ENCODE measurements at places on chromosomes 12 and 14. TPM values are rescaled to one million over a fixed set of nuclear protein-coding genes. Genes with fewer than 3 reads are reported as not detected.

DNA sequence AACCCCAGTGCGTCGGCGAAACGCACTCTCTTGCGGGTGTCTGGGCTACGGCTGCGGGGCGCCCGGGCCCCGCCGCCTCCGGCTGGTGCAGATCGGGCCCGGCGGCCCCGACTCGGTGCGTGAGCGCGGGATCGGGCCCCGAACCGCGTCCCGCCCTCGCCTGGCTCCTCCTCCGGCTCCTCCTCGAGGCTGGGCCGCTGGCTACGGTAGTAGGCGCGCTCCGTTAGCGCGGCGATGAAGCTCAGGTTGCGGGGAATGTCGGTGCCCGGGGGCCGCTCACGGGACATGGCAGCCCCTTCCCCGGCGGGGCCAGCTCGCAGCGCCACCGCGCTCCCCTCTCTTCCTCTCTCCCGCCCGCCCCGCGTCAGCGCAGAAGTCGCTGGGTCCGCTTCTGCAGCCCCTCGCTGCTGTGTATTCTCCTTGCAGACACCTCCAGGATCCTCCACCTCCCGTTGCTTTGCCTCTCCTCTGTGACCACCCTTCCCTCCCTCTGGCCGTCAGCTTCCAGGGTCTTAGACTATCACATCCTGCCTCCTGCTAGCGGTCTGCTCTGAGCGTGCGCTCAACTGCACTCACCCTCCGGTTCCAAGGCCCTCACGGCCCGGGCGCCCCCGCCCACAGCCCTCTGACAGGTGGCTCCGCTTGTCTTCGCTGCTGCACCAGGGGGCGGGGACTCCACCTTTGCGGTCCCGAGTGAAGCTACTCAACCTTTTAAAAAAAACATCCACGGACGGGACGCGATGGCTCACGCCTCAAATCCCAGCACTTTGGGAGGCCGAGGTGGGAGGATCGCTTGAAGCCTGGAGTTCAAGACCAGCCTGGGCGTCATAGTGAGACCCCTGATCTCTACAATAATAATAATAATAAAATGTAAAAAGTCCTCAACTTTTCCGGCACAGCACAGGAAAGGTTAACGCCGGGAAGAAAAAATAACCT is at the start of gene PPP1R3E:
Gene PPP1R3E, minus strand, starts transcription at position 570 of the 936 bp plus-strand sequence. Its CDS starts 283 bp downstream, at position 287.
- peak; percentile 82 for DNase-seq

The SAMD15 gene
- 0.72 TPM for total RNA-seq

DNA sequence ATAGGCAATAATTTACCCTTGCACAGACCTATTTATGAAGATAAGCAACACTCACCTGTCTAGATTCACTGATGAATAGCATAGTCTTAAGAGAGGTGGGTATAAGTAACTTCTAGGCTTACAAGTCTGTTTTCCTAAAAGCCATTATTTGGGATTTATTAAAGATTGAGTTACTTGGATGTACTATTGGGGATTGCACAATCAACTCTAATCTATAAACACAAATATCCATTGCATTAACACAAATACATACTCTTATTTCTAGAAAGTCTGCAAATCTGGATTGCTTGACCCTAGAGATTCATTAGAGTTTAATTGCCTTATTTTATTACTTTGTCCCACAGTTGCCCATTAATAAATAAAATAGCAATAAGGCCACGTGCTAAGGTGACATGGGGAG is 148.1 kb upstream of the CCDC198 start:
- no peak for DNase-seq

DNA sequence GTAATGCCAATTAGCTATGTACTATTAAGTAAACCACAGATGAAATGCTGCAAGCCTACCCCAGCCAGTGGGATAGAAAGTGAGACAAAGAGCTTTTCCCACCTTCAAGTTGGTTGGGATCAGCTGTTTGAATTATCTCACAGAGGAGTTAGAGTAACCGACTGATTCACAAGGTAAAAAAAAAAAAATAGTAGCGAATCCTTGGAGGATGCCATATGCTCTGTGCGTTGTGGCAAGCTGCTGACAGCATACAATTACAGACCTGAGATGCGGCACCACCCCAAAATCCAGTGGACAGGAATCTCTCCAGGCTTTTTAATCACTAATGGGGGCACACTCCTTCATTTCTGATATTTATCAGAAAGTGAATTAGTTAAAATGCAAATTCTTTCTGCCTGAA is 157.0 kb upstream of the RMST start:
- DNase-seq: no peak

DNA sequence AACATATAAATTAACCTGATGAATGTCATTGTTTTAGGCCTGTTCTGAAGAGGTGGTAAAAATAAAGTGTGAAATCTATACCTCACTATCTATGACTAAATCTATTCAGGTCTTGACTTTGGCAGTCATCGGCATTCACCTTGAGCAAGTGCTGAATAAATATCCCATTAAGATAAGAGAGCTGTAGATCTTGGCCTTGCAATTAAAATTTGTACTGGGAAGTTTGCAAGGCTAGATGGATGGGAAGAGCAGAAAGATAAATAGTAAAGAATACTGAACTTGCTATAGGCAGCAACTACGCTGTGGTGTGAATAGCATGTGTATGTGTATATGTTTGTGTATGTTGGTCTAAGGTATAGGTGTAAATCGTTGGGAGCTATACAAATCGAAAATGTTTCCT is 325.9 kb upstream of the PRICKLE1 start:
- no peak for DNase-seq

DNA sequence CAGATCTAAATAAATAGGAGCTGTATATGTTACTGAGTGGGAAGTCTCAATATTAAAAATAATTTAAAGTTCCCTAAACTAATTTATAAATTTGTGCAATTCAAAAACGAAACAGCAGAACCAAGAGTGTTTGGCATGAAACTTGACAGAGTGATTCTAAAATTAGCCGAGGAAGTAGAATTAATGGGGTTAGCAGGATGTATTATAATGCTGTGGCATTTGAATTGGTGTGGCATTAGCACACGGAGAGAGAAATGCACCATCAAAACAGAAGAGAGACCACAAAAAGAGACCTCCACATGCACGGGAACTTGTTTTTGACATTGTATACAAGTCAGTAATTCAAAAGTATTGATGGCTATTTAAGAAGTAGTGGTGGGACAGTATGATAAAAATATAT is 366.0 kb upstream of the RGS6 start:
- DNase-seq: no peak

DNA sequence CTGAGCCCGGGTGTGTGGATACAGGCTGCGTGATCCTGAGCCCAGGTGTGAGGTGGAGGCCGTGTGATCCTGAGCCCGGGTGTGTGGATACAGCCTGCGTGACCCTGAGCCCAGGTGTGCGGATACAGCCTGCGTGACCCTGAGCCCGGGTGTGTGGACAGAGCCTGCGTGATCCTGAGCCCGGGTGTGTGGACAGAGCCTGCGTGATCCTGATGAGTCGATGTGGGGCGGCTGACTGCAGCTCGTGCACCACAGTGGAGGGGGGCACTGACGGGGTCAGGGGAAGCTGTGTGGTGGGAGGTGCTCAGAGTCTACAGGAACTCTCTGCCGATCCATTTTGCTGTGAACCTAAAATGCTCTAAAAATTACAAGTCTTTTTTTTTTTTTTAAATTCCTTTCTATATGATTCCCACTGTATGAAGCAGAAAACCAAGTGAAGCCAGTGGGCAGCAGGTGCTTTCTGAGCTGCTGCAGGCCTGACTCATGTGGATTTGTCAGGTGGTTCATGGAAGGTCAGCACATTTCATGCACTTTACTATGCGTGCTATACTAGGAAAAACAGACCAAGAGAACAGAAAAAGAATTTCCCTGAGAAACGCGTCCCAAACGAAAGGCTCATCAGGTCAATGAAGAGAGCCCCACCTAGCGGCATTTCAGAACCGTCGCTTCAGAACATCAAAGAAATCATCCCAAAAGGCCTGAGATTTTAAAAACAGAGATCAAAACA is 19.3 kb downstream of the BRF1 start:
- DNase-seq: no peak

DNA sequence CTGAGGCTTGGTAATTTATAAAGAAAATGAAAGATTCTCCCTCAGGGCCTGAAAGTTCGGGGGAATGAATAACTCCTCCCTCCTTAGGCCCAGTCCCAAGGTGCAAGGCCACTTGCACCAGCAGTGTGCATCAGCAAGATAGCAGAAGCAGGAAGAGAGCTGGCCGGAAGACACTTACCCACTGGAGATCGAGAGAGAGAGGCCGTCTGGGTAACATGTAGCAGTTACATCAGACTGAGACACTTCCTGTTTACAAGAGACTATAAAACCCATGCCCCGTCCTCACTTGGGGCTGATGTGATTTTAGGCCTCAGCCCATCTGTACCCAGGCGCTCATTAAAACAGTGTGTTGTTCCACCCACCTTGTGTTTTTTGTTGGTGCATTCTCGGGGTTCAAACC is 85.2 kb downstream of the TMTC3 start:
- DNase-seq: no peak

- peak; percentile 94 for DNase-seq
These were observed at the start of gene SNW1 for GRCh38 chr14:77760381-77761204. Gene SNW1, minus strand, starts transcription at chr14:77761156. Its CDS starts 29 bp downstream, at chr14:77761127.

DNA sequence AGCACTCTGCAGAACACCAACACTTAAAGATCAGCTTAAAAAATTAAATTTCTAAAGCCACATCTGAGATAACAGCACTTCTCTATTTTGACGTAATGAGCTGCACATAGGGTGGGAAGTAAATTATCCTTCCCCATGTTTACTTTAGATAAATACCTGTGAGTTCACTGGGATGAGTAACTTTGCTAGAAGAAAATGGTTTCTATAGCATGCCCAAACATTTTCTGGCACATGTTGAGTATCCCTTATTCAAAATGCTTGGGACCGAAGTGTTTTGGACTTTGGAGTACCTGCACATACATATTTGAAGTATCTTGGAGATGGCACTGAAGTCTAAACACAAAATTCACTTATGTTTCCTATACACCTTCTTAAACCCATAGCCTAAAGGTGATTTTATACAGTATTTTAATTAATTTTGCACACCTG is 6.6 kb downstream of the SLC38A2 start:
- no peak for DNase-seq

DNA sequence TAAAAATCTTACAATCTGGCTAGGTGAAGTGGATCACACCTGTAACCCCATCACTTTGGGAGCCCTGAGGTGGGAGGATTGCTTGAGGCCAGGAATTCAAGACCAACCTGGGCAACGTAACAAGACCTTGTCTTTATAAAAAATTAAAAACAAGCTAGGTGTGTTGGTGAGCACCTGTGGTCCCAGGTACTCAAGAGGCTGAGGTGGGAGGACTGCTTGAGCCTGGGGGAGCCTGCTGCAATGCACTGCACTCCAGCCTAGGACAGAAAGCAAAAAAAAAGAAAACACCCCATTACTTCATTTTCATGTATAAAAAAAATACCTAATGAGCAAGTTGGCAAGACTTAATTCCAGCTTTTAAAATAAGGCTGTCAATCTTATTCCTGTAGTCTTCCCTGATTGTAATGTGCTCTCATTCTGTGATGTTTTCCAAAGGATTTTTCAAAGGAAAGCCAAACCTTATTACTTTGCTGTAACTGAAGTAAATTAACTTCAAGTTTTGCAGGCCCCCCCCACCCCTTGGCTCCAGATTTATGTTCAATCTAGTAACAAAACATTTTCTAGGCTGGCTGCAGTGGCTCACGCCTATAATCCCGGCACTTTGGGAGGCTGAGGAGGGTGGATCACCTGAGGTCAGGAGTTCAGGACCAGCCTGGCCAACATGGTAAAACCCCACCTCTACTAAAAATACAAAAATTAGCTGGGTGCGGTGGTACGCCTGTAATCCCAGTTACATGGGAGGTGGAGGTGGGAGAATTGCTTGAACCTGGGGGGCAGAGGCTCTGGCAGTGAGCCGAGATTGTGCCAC is 3.3 kb upstream of the ZCCHC8 start:
- no peak for DNase-seq

The ZNF605 gene
- 7.5 TPM for total RNA-seq

GRCh38 chr14:31590206-31590605 is 29.0 kb downstream of the NUBPL start:
- no peak for DNase-seq

DNA sequence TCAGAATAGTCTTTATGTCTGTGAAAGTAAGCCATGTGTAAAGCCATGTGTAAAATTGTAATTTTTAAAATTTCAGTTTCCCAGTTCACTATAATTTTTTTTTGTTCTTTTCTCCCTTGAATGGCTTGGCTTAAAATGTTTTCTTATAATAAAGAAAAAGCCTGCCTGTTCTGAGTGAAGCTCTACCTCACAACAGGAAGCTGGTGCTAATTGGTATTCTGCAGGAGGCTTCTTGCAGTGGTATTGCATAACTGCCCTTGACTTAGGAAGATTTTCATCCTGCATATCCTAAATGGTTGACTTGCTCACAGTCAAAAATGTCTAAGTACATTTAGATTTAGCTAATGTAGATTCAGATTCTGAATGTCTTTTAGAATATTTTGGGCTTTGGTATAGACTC is 49.5 kb downstream of the ATP2A2 start:
- DNase-seq: no peak

DNA sequence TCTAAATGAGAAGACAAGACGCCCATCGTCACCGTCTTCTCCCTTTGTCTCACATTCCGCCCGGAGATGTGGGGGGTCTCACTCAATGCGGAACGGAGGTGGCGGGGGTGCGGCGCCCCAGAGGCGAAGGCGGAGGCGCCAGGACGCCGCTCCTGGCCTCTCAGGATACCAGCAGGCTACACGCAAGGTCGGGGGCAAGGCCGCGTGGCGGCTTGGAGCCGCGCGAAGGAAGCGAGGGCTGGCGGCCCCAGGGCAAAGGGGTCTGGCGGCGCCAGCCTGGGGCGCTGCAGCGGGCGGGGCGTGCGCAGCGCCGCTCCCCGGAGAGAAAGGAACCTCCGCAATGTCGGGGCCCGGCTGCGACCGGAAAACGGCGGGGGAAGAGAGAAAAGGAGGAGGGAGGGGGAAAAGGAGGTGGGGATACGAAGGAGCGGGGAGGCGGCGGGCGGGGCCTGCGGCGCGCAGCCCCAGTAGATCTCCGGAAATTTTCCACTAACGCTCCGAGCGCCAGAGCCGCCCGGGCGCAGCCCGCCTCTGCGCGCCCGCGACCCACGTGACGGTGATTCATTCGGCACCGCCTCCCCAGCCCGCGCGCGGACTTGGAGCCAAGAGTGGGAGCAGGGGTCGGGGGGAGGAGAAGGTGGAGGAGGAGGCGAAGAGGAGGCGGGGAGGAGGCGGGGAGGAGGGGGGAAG is 10.5 kb upstream of the SLC38A2 start:
- DNase-seq: peak; percentile 97

DNA sequence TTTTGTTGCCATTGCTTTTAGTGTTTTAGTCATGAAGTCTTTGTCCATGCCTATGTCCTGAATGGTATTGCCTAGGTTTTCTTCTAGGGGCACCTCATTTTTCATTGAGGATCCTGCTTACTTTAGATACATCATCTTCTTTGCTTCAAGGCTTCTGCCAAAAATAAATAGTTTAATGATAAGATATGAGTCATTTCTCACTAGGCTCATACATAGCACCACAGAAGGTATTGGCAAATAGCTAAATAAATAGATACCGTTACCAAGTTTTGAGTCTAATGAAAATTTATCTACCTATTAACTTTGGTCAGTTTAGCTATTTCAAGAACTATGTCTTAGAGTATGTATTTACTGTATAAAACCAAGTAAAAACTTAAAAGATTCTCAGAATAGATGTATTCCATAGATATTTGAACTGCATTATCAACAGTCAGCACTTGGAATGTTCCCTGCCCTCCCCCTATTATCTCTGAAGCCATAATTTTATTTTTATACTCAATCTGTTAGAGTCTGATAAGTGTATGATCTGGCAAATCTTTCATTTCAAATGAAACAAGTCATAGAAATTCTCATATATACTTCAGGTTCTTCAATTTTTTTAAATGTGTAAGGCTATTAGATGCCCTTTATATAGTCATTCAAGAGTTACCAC is 310.2 kb downstream of the CCDC91 start:
- DNase-seq: no peak

All from colonic mucosa (tissue), 4 donors.